ENCODE measurements at places on chromosomes 3 and 15. TPM values are rescaled to one million over a fixed set of nuclear protein-coding genes. Genes with fewer than 3 reads are reported as not detected.

DNA sequence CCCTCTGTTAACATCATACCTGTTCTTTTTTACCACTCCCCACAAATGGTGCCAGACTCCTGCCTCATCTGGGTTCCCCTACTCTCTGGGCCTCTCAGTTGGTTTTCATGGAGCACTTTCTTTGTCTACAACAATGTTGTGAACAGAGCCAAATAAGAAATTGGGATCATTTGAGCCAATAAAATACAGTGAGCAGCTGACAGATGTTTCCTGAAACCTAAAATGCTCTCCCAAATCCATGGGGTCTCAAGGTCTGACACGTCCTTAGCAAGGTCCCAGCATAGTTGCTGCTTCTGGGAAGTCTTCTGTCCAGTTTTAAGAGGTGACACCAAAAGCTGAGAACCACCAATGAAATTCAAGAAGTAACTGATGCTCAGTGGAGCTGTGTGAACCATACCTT, 1.7 kb downstream of the NMNAT3 start:
- DNase-seq: no peak

DNA sequence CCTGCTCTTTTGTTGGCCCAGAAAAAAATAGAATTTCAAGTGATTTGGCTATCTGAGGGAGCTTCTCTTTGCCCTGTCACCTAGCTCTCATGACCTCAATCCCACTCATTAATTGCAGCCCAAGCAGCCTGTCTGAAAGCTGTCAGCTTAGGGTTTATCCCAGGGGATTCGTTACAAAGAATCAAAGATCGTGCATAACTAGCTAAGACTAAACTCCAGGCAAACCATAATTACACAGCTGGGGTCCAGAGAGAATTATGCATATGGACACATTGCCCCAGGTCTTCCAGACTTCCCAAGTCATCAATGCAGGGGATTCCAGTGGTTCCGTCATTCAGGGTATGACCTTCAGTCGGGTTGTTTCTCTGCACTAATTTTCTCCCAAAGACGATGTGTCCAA, 91.6 kb upstream of the CBLB start:
- no peak for DNase-seq

DNA sequence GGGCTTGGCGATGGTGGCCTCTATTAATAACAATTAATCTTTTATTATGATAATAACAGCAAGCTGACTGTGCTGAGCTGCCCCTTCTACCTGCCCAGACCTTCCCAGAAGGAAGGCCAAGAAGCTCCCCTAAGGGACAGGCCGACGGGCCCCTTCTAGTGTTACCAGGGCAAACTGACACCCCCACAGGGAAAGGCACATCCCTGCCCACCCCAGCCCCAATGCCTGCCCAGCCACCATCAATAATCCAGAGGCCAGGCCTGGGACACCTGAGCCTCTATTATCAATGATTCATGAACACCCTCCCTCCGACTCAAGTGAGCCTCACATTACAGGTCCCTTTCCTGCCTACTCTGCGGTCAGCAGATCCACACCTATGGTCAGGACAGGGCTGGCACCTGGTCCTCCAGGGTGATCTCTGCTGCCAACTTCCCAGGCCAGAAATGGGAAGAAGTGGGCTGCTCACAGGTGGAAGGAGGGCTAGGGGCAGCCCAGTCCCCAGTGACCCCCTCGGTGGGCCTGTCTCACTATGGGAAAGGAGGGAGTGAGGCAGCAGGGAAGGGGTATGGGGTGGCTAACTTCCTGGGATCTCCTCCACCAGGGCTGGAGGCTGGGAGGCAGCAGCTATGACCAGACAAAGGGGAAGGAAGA, 1.8 kb downstream of the TWF2 start:
- DNase-seq: peak; percentile 1

- no peak for DNase-seq
Measured at GRCh38 chr3:54262541-54262940, 140.2 kb downstream of the CACNA2D3 start.

- DNase-seq: no peak
Measured at GRCh38 chr15:62128916-62129315, 36.2 kb downstream of the C2CD4B start.

The PRR20G gene
- total RNA-seq: not detected

All from activated naive CD4-positive, alpha-beta T cell treated with anti-CD3 and anti-CD28 coated beads, Interleukin-2, amount 50 U/mL, for 72 hours (primary cell).